ENCODE measurements at places on chromosomes 7 and 10.

DNA sequence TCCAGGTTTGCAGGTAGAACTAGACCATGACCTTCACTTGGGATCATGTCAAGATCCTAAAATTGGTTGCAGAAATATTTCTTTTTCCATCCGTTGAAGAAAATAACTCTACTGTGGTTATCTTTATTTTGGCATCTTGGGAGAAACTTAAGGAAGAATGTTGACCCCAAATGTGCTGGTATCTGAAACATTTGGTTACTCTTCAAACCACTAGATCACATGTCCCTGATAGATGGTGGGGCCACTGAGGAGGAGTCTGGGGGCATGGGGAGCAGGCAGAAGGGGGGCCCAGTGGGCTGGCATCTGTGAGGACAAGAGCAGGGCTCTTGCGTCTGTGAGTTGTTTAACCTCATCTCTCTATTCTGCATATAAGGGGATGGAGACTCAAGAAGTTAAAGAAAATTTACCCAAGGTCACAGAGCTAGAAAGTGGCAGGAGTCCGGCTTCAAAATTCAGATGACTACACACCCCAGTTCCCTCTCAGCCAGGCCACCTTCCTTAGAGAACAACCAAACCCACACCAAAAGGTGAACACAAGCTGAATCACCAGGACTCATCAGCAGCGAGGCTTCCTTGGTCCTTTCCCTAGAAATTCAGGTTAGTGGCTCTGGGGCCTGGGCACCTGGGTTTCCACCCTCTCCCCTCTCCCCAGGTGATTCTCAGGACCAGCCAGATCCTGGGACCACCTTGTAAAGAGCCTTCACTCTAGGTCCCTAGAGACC is 40.6 kb upstream of the SRGN start:
- DNase-seq = no peak

- DNase-seq = no peak
Observed at GRCh38 chr10:61899663-61899996, 1.9 kb upstream of the ARID5B start.

DNA sequence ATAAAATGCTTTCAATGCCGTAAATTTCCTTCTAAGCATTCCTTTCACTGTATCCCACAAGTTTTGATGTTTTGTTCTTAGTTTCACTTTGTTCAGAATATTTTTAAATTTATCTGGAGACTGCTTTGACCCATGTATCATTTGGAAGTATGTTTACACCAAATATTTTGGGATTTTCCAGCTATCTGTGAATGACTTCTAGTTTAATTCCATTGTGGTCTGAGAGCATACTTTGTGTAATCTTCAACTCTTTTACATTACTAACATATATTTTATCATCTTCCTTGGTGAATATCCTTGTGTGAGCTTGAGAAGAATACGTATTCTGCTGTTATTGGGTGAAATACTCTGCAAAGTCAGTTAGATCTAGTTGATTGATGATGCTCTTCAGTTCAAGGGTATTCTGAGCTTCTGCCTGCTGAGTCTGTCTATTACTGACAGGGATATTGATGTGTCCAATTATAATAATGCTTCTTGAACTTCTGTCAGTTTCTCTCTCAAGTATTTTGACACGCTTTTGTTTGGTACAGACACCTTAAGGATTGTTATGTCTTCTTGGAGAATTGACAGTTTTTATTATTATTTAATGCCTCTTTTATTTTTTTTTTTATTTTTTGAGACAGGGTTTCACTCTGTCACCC is 31.6 kb downstream of the MKLN1 start:
- DNase-seq = no peak

- DNase-seq = no peak
Observed at GRCh38 chr7:1654738-1655475, 15.2 kb upstream of the ELFN1 start.

DNA sequence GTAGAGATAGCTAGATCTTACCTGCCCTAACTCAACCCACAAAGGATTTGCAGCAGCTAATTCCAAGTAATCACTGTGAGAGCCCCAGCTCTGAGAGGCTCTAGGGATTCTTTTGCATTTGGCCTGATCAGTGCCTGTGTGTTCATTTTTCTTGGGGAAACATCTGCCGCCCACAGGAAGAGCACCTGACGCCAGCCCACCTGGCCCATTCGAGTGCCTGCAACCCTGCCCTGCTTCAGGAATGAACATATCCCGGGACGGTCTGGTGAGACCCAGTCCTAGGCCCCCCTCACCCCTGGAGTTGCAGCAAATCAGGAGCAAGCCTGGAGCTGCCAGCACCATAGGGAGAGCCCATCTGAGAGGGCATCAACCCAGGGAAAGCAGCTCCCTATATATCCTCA is 38.8 kb downstream of the GSDME start:
- DNase-seq = no peak

DNA sequence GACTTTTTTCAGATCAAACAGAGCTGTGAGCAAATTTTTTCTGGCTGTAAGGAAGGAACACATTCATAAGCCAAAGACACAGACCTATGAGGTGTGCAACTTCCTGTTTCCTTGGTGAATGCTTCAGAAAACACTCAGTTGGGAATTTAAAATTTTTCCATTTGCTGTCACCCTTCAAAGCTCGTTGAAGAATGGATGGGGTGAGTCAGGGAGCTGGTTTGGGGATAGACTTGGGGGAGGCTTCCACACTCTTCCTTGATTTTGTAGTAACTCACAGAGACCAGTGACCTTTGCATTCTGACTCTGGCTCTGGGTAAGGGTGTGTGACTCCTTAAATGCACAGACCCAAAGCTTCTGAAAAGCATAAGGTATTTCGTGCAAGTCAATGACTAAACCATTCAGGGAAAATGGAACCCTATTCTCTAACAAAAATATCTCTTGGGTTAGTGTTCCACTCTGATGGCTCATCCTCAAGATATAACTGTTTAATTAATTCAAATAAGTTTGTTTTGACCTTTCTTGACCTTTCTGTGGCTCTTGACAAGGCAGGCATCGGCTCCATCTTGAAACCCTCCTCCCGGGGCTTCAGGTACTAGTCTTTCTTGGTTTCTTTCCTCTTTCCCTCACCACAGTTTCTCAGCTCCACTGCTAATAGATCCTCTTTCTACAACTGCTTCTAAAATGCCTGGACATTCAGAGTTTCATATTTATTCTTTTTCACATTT is 227.8 kb upstream of the INHBA start:
- no peak for DNase-seq

DNA sequence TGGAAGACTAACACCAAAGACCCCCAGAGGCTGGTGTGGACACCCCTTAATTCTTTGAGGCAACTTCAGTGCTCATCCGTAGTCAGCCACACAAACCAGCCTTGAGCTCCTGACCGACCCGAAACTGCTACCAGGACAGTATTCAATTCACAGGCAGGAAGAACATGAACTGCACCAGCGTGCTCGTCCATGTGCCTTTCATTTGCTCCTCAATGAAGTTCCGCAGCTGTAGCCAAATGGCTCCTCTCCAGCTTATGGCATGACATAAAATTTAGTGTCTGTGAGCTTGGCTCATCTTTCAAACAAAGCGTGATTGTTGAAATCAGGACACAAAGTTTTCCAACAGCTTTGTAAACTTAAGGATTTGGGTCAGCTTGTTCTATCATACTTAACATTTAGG is 144.1 kb upstream of the FAM171A1 start:
- no peak for DNase-seq

GRCh38 chr7:83524277-83525075 is 124.5 kb downstream of the SEMA3E start:
- no peak for DNase-seq

- no peak for DNase-seq
Observed at GRCh38 chr7:83956104-83956503, 238.5 kb downstream of the SEMA3A start.

DNA sequence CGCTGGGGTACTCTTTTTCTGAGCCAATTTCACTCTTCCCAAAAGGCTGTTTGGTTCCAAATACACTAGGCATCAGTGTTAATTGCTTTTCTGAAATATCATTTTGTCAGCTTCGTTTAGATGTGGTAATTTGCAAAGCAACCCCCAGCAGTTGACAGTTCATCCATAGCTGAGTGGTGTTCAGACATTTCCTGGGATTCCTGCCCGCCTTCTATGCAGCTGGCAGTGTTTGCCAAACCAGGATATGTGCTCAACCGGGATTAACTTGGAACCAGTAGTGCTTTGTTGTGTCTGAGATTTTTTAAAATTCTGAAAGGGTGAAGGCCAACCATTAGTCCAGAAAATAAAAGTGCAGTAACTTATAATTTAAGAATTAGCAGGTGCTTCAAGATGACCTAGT is 25.2 kb upstream of the MKLN1 start:
- no peak for DNase-seq

All from stimulated activated CD4-positive, alpha-beta T cell treated with anti-CD3 and anti-CD28 coated beads, Interleukin-2, amount 100 ng/mL, for 48 hours (primary cell).